ENCODE measurements at places on chromosomes 3 and 15. TPM values are rescaled to one million over a fixed set of nuclear protein-coding genes. Genes with fewer than 3 reads are reported as not detected.

DNA sequence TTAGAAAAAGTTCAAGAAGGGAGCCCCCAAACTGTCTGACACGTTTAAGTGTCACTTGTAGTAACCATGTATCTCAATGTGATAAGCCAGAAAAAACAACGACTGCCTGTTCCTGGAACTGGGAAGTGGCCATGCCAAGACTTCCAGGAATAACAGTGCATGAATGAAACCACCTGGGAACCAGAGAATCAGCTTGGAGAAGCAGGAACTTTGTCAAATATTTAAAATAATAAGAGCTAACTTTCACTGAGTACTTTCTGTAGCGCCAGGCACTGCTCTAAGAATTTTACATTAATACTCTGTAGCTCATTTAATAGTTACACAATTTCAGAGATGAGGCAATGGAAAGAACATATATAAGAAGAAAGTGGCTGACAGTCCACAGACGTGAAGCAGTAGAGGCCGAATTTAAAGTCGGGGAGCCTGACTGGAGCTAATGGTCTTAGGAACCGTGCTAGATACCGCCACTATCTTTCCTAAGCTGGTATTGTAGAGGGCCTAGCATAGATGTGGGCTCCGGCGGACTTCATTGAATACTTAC is 876 bp downstream of the PLSCR1 start:
- DNase-seq = no peak
- H3K4me3 ChIP-seq = peak overlapping the region; percentile 94
- H3K36me3 ChIP-seq = peaks cover 8% of the 10 kb centered on the region
- peak overlapping the region; percentile 96 for H3K27ac ChIP-seq
- no peaks in the 10 kb centered on the region for H3K27me3 ChIP-seq

Gene IFT57
- 52.5 TPM for total RNA-seq

Gene ACTC1
- 4.8 TPM for total RNA-seq

DNA sequence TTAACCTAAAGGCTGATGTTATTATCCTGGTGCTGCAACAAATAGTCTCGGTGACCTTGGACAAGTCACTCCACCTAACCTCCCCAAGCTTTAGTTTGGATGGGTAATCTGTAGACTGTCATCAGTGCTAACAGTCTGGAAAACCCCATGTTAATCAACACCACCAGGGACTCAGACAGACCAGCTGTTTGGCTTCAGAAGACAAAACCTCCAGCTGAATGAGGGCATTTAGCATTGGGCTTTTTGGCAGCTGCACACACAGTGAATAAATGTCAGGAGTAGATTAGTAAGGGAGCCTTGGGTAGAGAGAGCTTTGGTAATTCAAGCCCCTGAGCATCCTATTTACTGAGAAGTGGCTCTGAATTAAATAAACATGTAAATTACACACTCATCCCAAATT is 24.9 kb upstream of the C3orf80 start:
- no peak for DNase-seq
- no peak overlapping the region for H3K4me3 ChIP-seq
- no peak overlapping the region for H3K27ac ChIP-seq
- no peaks in the 10 kb centered on the region for H3K4me1 ChIP-seq
- H3K27me3 ChIP-seq = peaks cover 17% of the 10 kb centered on the region

DNA sequence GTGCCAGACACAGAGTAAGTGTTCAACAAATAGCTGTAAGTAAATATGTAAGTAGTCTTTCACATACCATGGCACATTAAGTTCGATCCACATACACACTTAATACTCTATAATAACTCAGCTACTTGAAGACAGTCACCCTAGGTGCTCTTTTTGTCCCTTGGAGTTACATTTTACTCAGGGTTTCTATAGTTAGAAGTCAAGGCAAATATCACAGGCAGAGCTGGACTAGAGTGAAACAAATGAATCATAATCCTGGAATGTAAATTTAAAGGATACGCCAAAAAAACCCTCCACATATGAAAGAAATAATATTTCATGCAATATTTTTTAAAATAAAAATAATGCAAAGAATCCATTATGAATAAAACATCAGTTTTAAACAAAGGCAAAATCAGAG is 461.8 kb downstream of the MAGI1 start:
- peaks cover 13% of the 10 kb centered on the region for H3K4me1 ChIP-seq
- no peak overlapping the region for H3K27ac ChIP-seq
- DNase-seq = no peak
- peaks cover 6% of the 10 kb centered on the region for H3K36me3 ChIP-seq
- H3K27me3 ChIP-seq = no peaks in the 10 kb centered on the region
- no peak overlapping the region for H3K4me3 ChIP-seq

DNA sequence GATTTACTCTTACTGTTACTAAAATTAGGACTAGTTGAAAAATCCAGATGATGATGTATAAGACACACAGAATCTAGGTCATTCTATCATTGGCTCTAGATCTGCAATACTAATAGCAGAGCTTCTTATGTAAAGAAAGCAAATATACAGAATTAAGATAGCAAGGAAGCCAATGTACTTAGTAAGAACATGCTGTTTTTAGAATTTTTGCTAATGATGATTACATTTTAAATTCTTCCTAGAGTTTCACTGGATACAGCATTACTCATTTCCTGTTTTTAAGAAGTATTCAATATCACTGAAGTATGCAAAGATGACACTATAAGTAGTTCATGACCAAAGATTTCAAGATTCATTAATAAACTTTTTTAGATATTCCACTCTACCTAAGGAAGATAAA is 60.7 kb downstream of the CFAP20DC start:
- no peak overlapping the region for H3K27ac ChIP-seq
- H3K4me3 ChIP-seq = no peak overlapping the region
- no peaks in the 10 kb centered on the region for H3K27me3 ChIP-seq
- DNase-seq = no peak
- H3K4me1 ChIP-seq = no peaks in the 10 kb centered on the region

DNA sequence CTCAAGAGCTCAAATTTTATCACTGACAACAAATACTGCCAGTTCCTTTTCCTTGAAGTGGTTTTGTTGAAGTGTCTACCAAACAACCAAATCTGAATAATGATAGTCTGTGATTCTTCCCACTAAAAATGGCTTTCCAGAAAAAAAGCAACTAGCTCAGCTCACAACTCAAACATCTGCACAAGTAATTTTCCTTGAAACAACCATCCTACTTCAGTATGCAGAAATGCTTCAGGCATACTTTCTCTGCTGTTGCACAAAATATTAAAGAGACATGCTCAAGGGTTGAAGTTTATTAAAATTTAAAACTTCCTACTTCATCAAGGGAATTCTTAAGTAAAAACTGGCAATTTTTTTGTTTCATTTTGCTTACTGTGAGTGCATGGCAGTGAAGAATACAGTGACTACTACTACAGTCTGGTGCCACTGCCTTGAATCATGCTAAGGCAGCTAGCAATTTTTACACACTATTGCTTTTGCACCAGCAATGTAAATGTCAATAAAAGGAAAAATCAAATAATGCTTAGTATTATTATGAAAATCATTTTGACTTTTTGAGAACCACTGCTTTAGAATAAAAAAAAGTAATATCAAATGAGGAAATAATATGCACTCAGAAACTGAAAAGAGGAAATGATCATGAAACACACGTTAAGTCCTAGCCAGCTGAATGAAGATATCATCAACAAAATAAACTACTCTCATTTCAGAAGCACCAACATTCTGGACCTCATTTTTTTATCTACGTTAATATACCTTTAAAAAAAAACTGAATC is 33.6 kb downstream of the VPS13C start:
- no peaks in the 10 kb centered on the region for H3K27me3 ChIP-seq
- H3K4me3 ChIP-seq = no peak overlapping the region

GRCh38 chr3:89171687-89172545 is 64.5 kb downstream of the EPHA3 start:
- H3K27ac ChIP-seq = no peak overlapping the region
- H3K27me3 ChIP-seq = no peaks in the 10 kb centered on the region
- no peak overlapping the region for H3K4me3 ChIP-seq
- H3K36me3 ChIP-seq = no peaks in the 10 kb centered on the region
- DNase-seq = no peak
- H3K4me1 ChIP-seq = peaks cover 2% of the 10 kb centered on the region

GRCh38 chr3:36991147-36991546 is 1.8 kb downstream of the EPM2AIP1 start:
- peaks cover 11% of the 10 kb centered on the region for H3K36me3 ChIP-seq
- peaks cover 40% of the 10 kb centered on the region for H3K4me1 ChIP-seq
- no peak overlapping the region for H3K27ac ChIP-seq
- no peak overlapping the region for H3K4me3 ChIP-seq
- no peaks in the 10 kb centered on the region for H3K27me3 ChIP-seq

GRCh38 chr15:53354874-53355273 is 404.6 kb downstream of the WDR72 start:
- no peaks in the 10 kb centered on the region for H3K36me3 ChIP-seq
- no peak for DNase-seq

DNA sequence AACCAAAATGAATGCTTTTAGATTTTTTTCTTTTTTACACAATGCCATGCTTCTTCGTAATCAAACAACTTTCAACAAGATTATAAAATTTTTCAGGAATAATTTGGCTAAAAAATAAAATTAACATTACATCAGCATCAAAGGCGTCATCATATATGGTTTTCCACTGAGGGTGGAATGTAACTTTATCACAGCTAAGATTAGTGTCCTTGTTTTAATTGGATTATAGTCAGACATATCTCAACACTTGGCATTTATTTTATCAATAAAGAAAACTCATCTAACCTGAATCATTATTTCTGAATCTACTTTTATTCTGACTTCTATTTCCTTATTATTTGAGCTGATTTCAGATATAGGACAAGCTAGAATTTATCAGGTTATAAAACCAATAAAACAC is 1.6 kb downstream of the NRG4 start:
- H3K27me3 ChIP-seq = no peaks in the 10 kb centered on the region
- peaks cover 8% of the 10 kb centered on the region for H3K36me3 ChIP-seq
- peak overlapping the region; percentile 32 for H3K4me3 ChIP-seq

DNA sequence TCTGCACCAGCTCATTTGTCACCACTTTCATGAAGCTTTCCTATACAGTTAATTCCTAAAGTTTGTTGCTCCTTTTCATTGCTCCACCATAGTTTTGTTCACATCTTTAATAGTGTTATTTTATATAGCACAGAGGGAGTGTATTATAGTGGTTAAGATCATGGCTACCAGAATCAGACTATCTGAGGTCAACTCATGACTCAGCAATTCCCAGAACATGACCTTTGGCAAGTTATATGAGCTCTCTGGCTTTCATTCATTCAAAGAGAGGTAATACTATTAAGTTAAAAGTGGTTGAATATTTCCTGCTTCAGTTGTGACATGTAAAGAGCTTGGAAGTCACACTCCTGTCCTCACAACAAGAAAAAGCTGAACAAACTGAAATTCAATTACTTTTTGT is 1073.5 kb downstream of the NAALADL2 start:
- DNase-seq = no peak
- H3K27me3 ChIP-seq = no peaks in the 10 kb centered on the region
- H3K27ac ChIP-seq = no peak overlapping the region
- no peaks in the 10 kb centered on the region for H3K4me1 ChIP-seq

Gene TNFSF10
- 1.2 TPM for total RNA-seq

Gene NMNAT3
- total RNA-seq = 13.6 TPM

DNA sequence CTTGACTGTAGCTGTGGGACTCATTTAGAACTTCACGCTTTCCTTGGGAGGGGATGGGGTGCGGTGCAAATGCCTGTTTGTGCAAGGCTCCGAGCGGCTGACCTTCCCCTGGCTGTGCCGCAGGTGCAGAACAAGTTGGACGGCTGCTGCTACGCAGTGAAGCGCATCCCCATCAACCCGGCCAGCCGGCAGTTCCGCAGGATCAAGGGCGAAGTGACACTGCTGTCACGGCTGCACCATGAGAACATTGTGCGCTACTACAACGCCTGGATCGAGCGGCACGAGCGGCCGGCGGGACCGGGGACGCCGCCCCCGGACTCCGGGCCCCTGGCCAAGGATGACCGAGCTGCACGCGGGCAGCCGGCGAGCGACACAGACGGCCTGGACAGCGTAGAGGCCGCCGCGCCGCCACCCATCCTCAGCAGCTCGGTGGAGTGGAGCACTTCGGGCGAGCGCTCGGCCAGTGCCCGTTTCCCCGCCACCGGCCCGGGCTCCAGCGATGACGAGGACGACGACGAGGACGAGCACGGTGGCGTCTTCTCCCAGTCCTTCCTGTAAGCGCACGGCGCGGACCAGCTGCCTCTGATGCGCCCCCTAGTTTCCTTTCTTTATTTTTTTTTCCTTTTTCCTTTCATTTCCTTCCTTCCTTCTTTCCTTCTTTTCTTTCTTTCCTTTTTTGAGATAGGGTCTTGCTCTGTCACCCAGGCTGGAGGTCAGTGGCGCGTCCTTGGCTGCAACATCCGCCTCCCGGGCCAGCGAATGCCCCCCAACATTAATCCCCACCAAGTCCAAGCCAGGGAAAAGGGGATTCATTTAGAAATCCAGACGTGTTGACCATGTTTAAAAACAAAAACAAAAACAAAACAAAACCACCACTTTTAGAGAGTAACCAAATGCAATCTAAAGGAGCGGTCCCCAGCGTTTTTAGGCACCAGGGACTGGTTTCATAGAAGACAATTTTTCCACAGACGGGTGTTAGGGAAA is 42.7 kb downstream of the EIF2AK4 start:
- peak; percentile 49 for DNase-seq
- H3K27ac ChIP-seq = peak overlapping the region; percentile 71
- H3K36me3 ChIP-seq = peaks cover 19% of the 10 kb centered on the region
